Activated T-helper 1 cell treated with anti-CD3 and anti-CD28 coated beads, Interleukin-2, amount 50 U/mL, for 16 hours (primary cell): ENCODE measurements at places on chromosomes 11 and 22.

DNA sequence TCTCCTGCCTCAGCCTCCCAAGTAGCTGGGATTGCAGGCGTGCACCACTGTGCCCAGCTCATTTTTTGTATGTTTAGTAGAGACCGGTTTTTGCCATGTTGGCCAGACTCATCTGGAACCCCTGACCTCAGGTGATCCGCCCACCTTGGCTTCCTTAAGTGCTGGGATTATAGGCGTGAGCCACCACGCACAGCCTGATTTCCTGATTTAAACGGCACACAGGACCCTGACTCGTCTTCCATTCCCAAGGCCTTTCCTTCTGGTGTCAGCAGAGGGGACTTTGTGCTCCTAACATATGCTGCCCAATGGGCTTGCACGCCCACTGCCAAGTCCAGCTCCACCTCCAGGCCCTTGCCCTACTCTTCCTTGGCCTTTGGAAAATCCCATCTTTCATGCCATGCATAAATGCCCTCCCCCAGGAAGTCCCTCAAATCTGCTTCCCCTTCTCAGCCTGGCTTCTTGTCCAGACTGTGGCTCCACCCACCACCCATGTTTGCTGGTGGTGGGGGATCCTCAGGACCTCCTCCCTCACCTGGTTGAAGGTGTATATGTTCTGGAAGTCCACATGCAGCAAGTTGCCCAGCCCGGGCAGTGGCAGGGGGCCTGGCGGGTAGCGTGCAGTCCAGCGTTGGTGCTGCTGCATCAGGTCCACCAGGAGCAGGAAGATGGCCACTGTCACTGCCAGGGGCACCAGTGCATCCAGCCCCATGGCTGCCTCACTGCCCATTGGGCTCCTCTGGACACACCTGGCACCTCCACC lies 23.9 kb upstream of the CYP2D6 start:
- no peak for DNase-seq

DNA sequence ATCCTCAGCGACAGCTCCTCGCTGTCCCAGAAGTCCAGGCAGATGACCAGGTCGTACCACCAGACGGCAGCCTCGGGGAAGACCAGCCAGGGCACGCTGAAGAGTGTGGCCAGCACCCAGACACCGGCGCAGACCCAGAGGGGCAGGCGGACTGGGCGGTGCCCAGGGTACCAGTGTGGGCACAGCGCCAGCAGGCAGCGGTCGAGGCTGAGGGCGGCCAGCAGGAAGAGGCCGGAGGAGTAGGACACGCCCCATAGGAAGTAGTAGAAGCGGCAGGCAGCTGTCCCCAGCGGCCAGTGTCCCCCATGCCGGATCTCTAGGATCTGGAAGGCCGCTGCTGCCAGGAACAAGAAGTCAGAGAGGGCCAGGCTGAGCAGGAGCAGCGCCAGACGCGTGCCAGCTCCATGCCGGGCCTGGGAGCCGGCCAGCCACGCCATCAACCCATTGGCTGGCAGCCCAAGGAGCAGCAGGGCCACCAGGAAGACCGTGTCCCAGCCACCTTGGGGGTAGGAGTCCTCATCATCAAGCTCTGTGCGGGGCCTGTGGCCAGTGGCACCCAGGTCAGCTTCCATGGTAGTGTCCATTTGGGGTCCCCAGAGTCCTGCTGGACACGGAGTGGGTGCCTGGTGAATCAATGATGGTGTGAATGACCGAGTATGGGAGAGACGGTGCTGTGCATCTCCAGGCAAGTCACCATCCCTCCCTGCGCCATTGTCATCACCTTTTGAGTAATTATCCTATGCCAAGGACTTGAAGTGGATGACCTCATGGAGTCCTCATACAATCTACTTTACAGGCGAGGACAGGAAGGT lies at the start of gene GPR152:
Gene GPR152 (minus strand): TSS at position 589 of the 812 bp plus-strand sequence. CDS start 5 bp downstream, at position 584.
- DNase-seq, result no peak

GRCh38 chr11:120681434-120682331 lies 170.1 kb downstream of the GRIK4 start:
- no peak for DNase-seq

- DNase-seq, result no peak
These were observed 21.4 kb upstream of the CDON start for GRCh38 chr11:126083829-126084607.

- no peak for DNase-seq
These were observed 130.7 kb downstream of the SNX19 start for GRCh38 chr11:130785380-130786116.

DNA sequence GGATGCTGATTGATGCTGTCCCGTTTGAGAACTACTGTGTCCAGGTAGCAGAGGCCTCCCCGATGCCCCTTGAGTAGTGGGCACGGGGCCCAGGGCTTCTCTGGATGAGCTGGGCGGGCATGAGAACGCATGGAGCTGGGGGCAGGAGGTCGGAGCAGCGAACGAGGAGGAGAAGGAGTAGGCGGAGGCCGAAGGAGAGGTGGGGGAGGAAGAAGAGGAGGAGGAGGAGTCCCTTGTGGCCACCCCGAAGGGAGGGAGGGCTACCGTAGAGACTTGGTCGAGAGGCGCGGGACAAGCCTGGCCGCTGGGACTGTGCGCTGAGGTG lies 62.9 kb downstream of the CRYBB2 start:
- DNase-seq, result no peak
